Stimulated activated CD8-positive, alpha-beta memory T cell treated with anti-CD3 and anti-CD28 coated beads, Interleukin-2, amount 100 ng/mL, for 1 hour (primary cell): ENCODE measurements at places on chromosomes 7 and 10.

- DNase-seq: no peak
Observed at GRCh38 chr10:70114902-70115301, 17.7 kb downstream of the AIFM2 start.

DNA sequence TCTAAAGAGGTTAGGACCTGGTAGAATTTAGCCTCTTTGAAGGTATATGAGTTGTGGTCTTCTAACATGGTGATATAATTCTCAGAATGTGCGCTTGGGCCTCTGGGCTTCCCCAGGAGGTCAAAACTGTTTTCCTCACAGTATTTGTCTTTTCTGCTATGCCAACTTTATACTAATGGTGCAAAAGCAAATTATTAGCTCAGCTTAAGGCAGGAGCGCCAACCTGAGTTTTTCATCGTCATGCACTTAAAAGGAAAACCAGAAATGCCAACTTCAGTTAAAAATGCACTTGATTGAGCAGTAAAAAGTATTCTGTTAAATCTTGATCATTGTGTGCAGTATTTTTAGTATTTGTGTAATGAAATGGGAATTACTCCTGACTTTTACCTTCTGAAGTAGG lies 9.7 kb downstream of the TDRD1 start:
- no peak for DNase-seq

DNA sequence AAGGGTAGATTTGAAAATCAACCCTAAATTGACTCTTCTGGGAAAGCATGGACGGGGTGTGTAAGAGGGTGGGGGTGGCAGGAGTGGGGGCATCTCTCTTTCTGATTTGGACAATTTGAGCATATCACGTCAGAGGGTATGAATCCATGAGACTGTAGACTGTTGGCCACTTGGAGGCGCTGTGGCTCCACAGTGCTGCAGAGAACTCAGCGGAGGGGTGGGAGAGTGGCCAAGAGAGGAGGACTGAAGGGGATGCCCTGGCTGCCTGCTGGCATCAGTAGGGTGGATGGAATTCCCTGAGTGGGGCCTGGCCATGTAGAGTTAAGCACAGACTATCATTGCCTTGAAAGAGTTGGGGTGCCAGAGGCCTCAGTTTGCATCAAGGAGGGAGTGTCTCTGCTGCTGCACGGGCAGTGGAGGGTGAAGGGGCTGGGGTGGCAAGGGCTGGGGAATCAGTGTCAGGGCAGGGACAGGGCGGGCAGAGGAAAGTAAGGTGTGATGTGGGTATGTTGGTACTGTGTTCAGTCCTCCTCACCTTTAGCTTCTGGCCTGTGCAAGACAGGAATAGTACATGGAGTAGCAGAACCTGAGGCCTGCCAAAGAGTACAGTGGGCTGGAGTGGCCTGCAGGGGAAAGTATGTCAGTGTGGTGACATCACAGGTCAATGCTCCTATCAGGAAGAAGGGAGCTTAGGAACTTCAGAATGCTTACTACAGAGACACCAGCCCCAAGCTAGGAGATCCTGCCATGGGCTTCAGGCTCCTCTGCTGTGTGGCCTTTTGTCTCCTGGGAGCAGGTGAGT lies 133.5 kb upstream of the PRSS58 start:
- no peak for DNase-seq

- no peak for DNase-seq
Observed at GRCh38 chr7:22296916-22297315, 60.0 kb downstream of the RAPGEF5 start.

GRCh38 chr7:92909686-92910475 lies 73.5 kb upstream of the CDK6 start:
- DNase-seq: no peak

- no peak for DNase-seq
Observed at GRCh38 chr7:12567015-12567414, 3.5 kb upstream of the SCIN start.

DNA sequence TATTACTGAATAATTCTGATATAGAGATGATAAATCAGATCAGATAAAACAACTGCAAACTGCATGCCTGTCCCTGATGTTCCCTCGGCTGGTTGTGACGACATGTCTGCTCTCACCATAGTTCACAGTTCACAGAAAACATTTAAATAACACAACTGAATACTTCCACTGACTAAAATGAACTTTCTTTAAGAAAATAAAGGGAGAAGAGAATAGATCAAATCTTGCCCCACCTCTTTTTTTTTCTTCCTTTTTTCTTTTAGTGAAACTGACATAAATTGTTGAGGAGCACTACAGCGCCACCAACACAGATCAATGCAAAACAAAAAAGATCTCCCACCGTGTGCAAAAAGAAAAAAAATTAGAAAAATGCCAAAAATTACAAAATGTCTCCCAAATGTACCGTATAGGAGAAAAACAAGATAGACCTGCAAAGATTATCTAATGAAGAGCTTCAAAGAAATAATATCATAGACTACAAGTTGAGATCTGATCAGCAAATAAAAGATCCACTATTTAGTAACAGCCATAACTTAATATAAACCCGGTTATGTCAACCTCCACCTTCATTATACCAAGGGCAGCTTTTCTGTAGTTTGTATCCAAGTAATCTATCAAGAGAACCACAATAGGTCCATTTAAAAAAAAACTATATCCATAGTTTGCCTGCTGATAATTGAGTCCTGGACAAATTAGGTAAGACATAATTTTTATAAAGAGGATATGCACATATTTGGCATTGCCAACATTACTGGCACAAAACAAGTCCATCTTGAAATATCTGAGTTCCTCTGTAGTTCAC lies 30.7 kb upstream of the EPC1 start:
- DNase-seq: no peak

DNA sequence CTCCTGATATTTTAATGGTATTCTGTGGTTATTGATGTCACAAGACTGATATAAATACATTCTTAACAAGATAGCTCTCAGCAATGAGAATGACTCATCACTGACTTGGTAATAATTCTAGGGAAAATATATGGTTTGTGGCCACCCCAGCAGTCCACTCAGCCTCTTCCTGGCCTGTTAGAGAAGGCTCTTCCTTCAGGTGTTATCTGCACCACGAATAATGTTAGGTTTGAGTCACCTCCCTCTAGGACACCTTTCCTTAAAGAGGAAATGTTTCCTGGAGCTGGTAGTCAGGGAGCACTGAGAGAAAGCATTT lies 163.3 kb downstream of the SVIL start:
- DNase-seq: no peak

GRCh38 chr7:116951366-116952292 lies 1.7 kb upstream of the ST7 start:
- no peak for DNase-seq

DNA sequence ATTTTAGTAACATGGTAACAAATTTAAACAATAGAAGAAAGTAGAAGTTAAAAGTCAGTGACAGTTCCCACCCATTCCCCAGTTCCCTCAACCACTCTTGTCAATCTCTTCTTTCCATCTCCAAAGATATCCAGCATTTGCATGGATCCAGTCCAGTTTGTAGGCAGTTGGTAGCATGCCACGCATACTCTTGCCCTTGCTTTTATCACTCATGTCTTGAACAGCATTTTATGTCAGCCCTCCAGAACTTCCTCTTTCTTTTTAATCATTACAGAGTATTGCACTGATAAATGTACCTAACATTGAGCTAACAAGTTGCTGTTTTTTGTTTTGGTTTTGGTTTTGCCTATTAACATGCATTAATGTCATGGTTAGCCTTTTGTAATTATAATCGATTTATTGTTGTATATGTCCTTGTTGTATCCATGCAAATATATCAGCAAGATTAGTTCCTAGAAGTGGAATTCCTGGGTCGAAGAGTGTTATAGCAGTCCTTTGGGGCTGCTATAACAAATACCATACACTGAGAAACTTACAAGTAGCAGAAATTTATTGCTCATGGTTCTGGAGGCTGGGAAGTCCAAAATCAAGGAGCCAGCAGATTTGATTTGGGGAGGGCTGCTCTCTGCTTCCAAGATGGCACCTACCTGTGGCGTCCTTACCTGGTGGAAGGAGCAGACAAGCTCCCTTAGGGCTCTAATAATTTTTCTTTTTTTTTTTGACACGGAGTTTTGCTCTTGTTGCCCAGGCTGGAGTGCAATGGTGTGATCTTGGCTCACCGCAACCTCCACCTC lies 25.7 kb downstream of the CHST3 start:
- no peak for DNase-seq

DNA sequence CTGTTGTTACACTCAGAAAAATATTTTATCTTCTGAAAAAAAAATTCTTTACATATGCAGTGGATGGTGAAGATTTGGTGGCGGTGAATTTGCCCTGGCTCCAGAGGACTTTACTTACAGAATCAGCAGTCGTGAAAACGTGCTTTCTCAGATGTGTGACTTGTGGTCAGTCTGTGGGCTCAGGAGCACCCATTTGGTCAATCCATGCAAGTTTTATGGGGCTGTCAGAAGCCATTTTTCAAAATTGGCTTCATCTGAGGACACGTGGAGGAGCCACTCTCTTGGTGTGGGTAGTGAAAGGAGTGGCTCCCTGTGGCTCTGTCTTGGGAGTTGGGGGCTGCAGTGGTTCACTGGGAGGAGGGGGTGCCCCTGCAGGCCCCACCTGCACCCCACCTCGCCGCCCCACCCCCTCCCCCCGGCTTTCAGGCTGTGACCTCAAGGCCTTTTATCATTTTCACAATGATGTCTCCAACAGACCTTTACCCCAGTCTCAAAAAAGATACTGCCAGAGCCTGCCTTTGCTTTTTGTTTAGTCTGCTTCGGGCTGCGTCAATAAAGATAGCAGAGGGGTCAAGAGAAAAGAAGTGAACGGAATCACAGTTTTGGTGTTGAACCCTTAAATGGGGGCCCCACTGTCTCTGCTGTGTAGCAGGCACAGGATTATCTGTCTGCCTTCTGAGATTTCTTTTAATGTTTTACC lies 137.4 kb downstream of the MGMT start:
- no peak for DNase-seq

DNA sequence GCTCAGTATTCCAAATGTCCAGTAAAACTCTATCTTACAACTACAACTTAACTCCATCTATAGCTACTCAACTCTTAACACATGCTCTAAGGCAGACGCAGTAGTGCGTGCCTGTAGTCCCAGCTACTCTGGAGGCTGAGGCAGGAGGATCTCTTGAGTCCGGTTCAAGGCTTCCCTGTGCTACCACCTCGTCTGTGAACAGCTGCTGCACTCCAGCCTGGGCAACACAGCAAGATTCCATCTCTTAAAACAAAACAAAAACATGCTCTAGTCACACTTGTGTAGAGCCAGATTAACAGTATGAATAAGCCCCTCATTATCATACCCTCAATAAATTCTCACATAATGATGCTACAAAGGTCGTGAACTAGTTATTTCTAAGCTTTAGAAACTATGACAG lies 3.6 kb downstream of the BAZ1B start:
- DNase-seq: no peak

DNA sequence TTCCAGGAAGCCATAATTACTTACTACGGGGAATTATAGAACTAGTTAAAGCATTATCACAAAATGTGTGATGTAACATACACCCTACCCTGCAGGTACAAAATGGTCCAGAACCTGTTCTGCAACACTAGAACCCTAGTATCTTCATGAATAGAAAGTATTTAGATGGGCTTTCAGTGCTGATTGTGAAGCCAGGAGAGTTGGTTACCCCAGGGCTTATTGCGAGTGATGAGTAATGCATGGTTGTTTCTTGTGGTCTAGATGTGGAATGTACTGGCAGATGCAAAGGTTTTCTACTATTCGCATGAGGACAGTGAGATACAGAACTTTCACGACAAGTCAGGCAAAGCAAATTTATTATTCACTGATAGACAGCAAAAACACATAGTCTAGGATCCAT lies 33.6 kb upstream of the AGR3 start:
- no peak for DNase-seq

DNA sequence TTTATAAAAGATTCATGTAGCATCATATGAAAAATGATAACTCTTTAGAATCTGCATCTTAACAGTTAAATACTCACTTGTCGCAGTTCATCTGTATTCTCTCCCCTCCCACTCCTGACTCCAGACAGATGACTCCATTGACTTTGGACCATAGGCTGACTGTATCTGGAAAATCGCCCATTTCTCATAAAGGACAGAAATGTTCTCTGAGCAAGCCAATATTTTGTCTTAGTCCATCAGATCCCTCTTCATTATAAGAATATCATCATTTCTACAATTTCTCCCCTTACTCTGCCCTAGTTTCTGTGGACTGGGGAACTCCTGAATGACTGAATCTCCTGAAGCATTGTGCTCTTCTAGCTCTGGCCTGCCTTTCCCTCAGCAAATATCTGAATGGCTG lies 125.4 kb downstream of the SEMA3D start:
- DNase-seq: no peak

DNA sequence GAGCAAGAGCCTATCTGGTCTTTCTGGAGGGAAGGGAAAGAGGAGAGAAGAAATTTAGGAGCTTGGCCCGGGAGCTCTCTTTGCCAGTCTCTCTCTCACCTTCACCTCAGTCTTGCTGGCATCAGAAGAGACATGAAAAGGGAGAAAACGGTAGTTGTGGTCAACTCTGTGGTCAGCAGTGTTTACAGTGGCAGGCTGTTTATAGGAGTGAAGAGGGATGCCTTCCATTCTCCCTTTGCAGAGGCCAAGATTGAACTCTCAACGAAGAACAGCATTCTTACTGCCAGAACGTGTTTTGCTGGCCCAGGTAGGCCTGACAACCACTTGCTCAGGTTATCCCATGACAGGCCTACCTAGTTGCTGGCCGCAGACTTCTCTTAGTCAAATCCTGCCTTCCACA lies 133.3 kb downstream of the CCDC3 start:
- no peak for DNase-seq

DNA sequence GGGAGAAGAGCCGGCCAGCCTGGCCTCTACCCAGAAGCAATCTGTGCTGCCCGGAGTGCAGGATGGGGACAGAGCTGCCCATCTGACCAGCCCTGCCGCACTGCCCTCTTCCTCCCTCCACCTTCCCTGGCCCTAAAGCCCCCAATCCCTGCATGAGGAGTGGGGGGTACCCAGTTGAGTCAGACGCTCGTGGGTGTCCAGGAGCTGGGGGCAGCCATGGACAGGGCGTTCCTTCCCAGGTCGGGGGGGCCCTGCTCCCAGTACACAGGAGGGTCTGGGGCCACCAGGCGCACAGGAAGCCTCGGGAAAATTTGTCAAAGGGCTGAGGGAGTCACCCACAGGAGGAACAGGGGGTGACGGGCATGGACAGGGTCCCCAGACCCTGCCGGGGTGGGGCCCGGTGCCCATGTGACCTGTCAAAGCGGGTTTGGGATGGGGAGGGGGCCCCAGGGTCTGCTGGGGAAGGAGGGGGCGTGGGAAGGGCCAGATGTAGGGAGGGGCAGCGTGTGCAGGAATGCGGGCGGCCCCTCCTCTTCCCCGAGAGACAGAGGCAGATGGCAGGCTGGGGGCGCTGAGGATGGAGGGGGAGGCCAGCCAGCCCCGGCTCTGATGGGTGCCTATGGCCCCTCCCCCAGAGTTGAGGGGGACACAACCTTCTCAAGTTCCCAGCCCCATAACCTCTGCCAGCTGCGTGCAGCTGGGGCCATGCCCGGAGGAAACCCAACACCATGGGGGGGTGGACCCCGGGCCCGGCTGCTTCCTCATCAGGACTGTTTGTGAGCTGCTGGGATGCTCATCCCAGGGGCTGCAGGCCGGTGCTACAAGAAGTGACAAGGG lies 21.5 kb upstream of the GRIFIN start:
- DNase-seq: no peak

DNA sequence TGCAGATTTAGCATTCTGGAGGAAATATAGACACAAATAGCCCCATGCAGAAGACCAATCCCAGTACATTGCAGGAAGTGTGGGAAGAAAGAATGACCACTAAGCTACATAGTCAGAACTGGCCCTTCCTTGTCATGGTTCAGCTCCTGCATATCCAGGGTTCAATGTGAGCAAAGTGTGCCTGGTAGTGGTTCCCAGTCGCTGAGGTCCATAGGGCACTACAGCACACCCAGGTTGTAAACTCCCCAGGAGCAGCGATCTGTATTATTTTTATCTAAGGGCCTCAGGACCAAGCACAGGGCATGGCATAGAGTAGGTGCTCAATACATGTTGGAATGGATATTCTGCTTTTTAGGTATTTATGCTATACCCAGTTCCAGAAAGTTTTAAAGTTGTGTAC lies 114.4 kb downstream of the RTKN2 start:
- DNase-seq: no peak
